ENCODE measurements at places on chromosomes 5 and 9.

GRCh38 chr9:110571801-110572483, 7.6 kb downstream of the SVEP1 start:
- H3K27me3 ChIP-seq: no peaks in the 10 kb centered on the region
- no peak for DNase-seq
- H3K4me3 ChIP-seq: no peak overlapping the region
- H3K27ac ChIP-seq: no peak overlapping the region
- H3K36me3 ChIP-seq: no peaks in the 10 kb centered on the region
- H3K4me1 ChIP-seq: peaks cover 2% of the 10 kb centered on the region

DNA sequence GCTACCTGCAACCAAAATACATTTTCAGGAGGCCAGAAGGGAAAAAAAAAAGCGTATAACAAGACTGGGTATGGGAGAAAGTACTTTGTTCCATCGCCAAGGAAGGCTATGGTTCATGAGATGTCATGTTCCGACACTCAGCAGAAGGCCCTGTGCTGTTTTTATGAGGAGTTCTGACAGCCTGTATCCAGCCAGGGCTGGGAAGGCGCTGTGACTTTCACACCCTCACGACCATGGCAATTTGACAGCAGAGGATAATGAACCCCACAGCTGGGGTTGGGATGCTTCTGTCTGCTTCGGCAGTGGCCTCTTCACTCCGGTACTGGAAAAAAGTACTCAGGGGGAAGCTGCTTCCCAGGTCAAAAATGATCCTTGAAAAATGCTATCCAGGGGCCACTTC, 154.4 kb downstream of the PRELID2 start:
- no peaks in the 10 kb centered on the region for H3K27me3 ChIP-seq
- peak overlapping the region; percentile 33 for H3K27ac ChIP-seq
- peaks cover 4% of the 10 kb centered on the region for H3K4me1 ChIP-seq
- no peaks in the 10 kb centered on the region for H3K36me3 ChIP-seq
- H3K4me3 ChIP-seq: no peak overlapping the region

GRCh38 chr5:171898386-171898785, 108.1 kb downstream of the FBXW11 start:
- H3K4me1 ChIP-seq: no peaks in the 10 kb centered on the region
- no peak overlapping the region for H3K4me3 ChIP-seq
- H3K36me3 ChIP-seq: peaks cover 3% of the 10 kb centered on the region
- DNase-seq: no peak
- no peak overlapping the region for H3K27ac ChIP-seq
- no peaks in the 10 kb centered on the region for H3K27me3 ChIP-seq

GRCh38 chr5:120690621-120691407, 226.7 kb downstream of the PRR16 start:
- no peaks in the 10 kb centered on the region for H3K27me3 ChIP-seq
- peaks cover 4% of the 10 kb centered on the region for H3K36me3 ChIP-seq
- H3K4me1 ChIP-seq: no peaks in the 10 kb centered on the region
- no peak overlapping the region for H3K4me3 ChIP-seq

DNA sequence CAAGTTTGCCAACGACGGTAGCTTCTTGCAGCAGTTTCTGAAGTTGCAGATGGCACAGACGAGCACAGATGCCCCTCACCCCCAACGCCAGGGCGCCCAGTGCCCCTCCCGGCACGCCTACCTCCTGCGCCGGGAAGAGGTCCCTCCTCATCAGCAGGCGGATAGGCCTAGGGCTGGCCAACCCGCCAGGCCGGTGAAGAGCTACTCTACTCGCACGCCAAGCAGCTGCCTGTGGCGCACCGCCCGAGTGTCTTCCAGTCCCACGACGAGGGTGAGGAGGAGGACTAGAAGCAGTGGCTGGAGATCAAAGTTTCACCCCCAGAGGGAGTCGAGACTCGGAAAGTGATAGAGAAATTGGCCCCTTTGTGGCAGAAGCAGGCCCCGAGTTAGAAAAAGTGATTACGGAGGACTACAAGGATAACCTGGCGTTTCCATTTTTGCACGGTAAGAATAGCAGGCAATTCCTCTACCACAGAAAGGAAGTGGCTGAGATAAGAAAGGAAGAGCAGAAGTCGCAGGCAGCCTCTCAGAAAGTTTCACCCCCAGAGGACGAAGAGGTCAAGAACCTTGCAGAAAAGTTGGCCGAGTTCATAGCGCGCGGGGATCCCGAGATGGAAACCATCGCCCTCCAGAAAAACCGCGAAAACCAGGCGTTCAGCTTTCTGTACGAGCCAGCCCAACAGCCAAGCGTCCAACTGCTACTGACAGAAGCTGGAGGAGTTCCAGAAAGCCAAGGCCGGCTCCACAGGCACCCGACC, 170.4 kb downstream of the HINT1 start:
- H3K27ac ChIP-seq: no peak overlapping the region
- H3K4me1 ChIP-seq: no peaks in the 10 kb centered on the region
- no peaks in the 10 kb centered on the region for H3K27me3 ChIP-seq
- DNase-seq: no peak

GRCh38 chr5:5572010-5572865, 149.8 kb downstream of the ICE1 start:
- no peaks in the 10 kb centered on the region for H3K36me3 ChIP-seq
- H3K27ac ChIP-seq: peak overlapping the region; percentile 81
- H3K27me3 ChIP-seq: no peaks in the 10 kb centered on the region
- peak; percentile 51 for DNase-seq

DNA sequence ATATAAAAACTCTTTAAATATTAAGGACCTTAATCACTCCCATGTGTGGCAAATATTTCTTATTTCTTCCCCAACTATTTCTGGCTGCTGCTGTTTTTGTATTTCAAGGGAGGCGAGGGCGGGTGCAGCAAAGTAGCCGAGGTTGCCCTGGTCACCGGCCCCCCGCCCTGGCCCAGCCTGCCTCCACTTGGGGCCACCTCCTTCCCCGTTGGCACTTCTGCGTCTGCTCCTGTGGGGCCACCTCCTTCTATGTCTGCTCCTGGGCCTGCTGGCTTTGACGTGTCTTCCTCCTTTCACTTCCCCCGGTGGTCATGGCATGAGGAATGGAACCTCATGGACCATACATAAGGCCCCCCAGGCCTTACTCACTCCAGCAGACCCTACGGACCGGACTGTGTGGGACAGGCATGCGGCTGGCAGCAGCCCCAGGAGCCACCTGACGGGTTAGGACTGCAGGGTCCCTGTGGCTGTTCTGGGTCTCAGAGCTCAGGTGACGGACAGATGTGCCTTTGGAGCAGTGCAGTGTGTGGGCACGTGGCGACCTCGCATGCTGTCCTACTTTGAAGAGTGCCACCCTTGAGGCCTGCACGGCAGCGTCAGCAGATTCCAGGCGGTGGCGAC, 5.8 kb upstream of the ENTPD8 start:
- DNase-seq: no peak
- peaks cover 8% of the 10 kb centered on the region for H3K4me1 ChIP-seq
- H3K27me3 ChIP-seq: no peaks in the 10 kb centered on the region
- no peak overlapping the region for H3K27ac ChIP-seq
- H3K4me3 ChIP-seq: no peak overlapping the region
- H3K36me3 ChIP-seq: peaks cover 12% of the 10 kb centered on the region

- no peak overlapping the region for H3K27ac ChIP-seq
- no peaks in the 10 kb centered on the region for H3K4me1 ChIP-seq
- no peak overlapping the region for H3K4me3 ChIP-seq
These were observed 232.5 kb downstream of the SPATA31A1 start for GRCh38 chr9:39587844-39588499.

DNA sequence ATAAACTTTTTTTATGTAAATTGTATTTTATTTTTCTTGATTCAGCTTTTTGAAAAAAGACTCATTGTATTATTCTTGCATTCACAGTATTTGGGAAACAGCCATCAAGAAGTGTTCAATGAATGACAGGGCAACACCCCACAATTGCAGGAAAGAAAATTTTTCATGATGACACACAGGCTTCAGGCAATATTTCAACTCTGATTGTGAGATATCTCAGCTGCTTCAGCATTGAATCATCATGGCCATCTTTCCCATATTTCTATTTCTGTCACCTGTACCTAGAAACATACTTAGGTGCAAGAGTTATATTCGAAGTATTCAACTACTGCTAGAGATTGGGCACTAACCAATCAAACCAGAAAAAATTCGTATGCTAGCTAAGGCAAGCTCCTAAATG, 446.0 kb downstream of the ISL1 start:
- H3K27ac ChIP-seq: no peak overlapping the region
- no peak overlapping the region for H3K4me3 ChIP-seq
- no peaks in the 10 kb centered on the region for H3K36me3 ChIP-seq
- DNase-seq: no peak

GRCh38 chr5:90099099-90099498, 310.5 kb downstream of the CETN3 start:
- H3K27me3 ChIP-seq: no peaks in the 10 kb centered on the region
- DNase-seq: no peak
- H3K4me1 ChIP-seq: no peaks in the 10 kb centered on the region
- H3K27ac ChIP-seq: no peak overlapping the region
- H3K4me3 ChIP-seq: no peak overlapping the region
- H3K36me3 ChIP-seq: no peaks in the 10 kb centered on the region

GRCh38 chr9:6000955-6001354, 14.5 kb downstream of the RANBP6 start:
- H3K4me3 ChIP-seq: no peak overlapping the region
- no peaks in the 10 kb centered on the region for H3K27me3 ChIP-seq
- no peaks in the 10 kb centered on the region for H3K36me3 ChIP-seq
- no peak overlapping the region for H3K27ac ChIP-seq

DNA sequence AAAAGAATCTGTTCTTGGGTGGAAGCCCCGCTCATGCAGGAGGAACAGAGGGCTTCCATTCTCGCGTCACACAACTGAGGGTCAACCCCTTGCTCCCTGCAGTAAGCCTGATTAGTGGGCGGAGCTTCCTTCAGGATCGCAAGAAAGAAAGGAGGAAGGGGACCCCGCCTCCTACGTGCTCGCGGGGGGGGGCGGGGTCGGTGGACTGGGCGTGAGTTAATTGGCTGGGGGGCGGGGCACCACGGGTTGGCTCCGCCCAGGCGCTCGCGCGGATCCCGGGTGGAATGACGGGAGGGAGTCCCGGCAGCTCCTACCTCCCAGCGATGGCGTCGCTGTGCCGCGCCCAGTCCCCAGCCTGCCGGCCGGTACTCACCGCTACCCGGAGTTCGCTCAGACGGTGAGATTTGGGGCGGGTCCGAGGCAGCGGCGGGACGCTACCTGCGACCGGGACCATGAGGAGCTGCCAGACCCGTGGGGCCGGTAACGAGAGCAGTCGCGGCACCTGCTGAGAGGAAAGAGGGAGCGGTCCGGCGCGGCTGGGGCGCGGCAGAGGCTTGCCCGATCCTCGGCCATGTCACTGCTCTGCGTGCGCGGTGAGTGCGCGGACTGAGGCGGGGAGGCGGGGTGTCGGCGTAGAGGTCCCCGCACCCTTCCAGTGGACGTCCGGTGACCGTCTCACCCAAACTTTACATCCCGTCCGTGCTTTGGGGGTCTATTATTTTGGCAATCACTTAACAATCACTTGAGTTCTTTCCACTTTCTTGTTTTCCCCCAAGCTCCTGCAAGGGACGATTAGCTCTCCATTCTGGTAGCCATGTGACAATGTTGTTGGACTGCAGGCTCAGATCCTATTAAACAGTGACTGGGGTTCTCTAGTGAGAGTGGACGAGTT, at the start of gene UNC13B:
Gene UNC13B, plus strand, starts transcription at position 297 of the 892 bp plus-strand sequence. Its CDS starts 275 bp downstream, at position 572.
- H3K36me3 ChIP-seq: no peaks in the 10 kb centered on the region
- peak within 1 kb of the TSS; percentile 89 for H3K27ac ChIP-seq
- H3K27me3 ChIP-seq: no peaks in the 10 kb centered on the region
- H3K4me1 ChIP-seq: peaks cover 10% of the 10 kb centered on the region
- H3K4me3 ChIP-seq: peak within 1 kb of the TSS; percentile 88
- DNase-seq: peak; percentile 97

- H3K4me1 ChIP-seq: peaks cover 26% of the 10 kb centered on the region
- no peaks in the 10 kb centered on the region for H3K36me3 ChIP-seq
- H3K4me3 ChIP-seq: peak within 1 kb of the TSS; percentile 91
- peak within 1 kb of the TSS; percentile 91 for H3K27ac ChIP-seq
- no peaks in the 10 kb centered on the region for H3K27me3 ChIP-seq
These were observed at the start of gene DBN1 for GRCh38 chr5:177473443-177474001. Gene DBN1 (minus strand): TSS chr5:177473634. CDS start chr5:177473521, 113 bp downstream.

- H3K27me3 ChIP-seq: no peaks in the 10 kb centered on the region
- no peaks in the 10 kb centered on the region for H3K4me1 ChIP-seq
- no peak overlapping the region for H3K4me3 ChIP-seq
- DNase-seq: no peak
These were observed 44.2 kb upstream of the CKMT2 start for GRCh38 chr5:81188962-81189361.

DNA sequence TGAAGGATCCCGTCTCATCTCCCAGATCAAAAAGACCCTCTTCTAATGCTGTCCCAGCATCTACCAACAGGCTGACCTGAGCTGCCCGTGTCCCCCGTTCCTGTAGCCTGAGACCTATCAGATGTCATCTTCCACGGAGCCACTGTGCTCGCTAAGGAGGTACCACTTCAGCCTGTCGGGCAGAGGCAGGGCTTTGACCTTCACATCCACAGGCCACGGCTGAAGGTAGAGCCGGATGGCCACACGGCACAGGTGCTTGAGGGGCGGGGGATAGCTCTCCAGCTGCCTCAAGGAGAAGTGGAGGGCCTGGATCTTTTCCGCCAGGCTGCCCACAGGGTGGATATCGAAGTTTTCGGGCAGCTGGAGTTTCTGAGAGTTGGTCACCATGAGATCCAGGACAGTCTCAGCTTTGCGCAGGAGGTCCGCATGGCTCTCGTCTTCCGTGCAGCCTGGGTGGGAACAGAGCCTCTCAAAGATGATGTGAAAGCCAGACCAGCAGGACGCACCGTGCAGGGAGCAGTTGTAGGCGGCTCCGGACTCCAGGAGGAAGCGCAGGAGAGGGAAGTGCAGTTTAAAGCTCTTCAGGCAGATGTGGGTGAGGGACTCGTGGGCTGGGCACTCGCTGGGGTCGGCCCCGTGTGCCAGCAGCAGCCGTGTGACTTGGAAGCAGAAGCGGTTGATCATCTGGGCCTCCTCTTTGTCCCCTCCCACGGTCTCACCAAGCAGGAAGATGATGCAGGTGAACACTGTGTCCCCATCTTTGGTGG, 4.1 kb downstream of the ASB6 start:
- H3K36me3 ChIP-seq: peaks cover 63% of the 10 kb centered on the region
- no peak overlapping the region for H3K27ac ChIP-seq
- DNase-seq: no peak
- peaks cover 13% of the 10 kb centered on the region for H3K4me1 ChIP-seq
- H3K4me3 ChIP-seq: no peak overlapping the region
- no peaks in the 10 kb centered on the region for H3K27me3 ChIP-seq

DNA sequence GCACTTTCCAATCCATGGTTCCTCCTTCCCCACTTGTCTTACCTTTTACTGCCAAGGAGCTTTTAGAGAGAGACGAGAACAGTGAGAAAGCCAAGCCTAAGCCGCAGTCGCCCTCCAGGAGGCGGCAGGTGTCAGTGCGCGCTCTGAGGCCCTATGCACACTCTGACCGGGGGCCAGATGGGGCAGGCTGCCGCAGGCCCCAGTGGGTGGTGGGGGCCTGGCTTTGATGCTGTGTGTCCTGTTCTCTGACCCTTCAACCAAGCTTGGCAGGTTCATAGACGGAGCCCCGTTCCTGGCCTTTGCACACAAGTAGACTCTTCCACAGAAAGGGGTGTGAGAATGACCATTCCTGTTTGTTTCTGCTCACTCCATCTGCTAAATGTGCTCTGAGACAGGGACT, 77.3 kb downstream of the WNK2 start:
- H3K36me3 ChIP-seq: no peaks in the 10 kb centered on the region
- DNase-seq: no peak
- no peak overlapping the region for H3K4me3 ChIP-seq
- no peaks in the 10 kb centered on the region for H3K4me1 ChIP-seq

GRCh38 chr9:112535811-112536210, 49.2 kb downstream of the KIAA1958 start:
- no peaks in the 10 kb centered on the region for H3K27me3 ChIP-seq
- no peaks in the 10 kb centered on the region for H3K4me1 ChIP-seq
- no peak overlapping the region for H3K4me3 ChIP-seq
- H3K36me3 ChIP-seq: no peaks in the 10 kb centered on the region
